ENCODE measurements at places on chromosomes 13 and 19. TPM values are rescaled to one million over a fixed set of nuclear protein-coding genes. Genes with fewer than 3 reads are reported as not detected.
A peak's percentile ranks its signal among the peaks of the same experiment; 100 is the strongest.

DNA sequence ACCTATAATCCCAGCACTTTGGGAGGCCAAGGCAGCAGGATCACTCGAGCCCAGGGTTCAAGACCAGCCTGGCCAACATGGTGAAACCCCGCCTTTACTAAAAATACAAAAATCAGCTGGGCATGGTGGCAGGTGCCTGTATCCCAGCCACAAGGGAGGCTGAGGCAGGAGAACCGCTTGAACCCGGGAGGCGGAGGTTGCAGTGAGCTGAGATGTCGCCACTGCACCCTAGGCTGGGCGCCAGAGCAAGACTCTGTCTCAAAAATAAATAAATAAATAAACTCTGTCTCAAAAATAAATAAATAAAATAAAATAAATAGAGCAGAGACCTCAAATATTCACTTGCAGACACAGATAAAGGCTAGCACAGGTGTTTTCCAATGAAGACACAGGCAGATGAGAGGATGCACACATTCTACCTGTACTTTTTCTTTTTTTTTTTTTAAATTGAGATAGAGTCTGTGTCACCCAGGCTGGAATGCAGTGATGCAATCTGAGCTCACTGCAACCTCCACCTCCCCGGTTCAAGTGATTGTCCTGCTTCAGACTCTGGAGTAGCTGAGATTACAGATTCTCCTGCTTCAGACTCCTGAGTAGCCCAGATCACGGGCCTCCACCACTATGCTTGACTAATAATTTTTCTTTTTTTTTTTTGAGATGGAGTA, 2.7 kb upstream of the RPS16 start:
- peaks cover 14% of the 10 kb centered on the region for H3K36me3 ChIP-seq
- no peak for DNase-seq
- H3K4me1 ChIP-seq = peaks cover 28% of the 10 kb centered on the region
- H3K27me3 ChIP-seq = no peaks in the 10 kb centered on the region

GRCh38 chr19:13118424-13119193, 545 bp downstream of the NACC1 start:
- H3K36me3 ChIP-seq = no peaks in the 10 kb centered on the region
- H3K4me3 ChIP-seq = peak overlapping the region; percentile 99
- DNase-seq = no peak
- no peaks in the 10 kb centered on the region for H3K27me3 ChIP-seq
- peaks cover 58% of the 10 kb centered on the region for H3K4me1 ChIP-seq

GRCh38 chr19:48768994-48769713, 13.8 kb downstream of the FGF21 start:
- no peaks in the 10 kb centered on the region for H3K27me3 ChIP-seq
- no peak for DNase-seq
- H3K4me3 ChIP-seq = no peak overlapping the region
- no peak overlapping the region for H3K27ac ChIP-seq
- H3K4me1 ChIP-seq = no peaks in the 10 kb centered on the region

PTPRH gene
- total RNA-seq = 4.4 TPM

TEX26 gene
- not detected for total RNA-seq

Data from vagina (tissue), 2 donors.